ENCODE measurements at places on chromosomes 1 and 21. TPM values are rescaled to one million over a fixed set of nuclear protein-coding genes. Genes with fewer than 3 reads are reported as not detected.

- DNase-seq, result no peak
Observed at GRCh38 chr21:44566403-44566802, 7.1 kb upstream of the KRTAP10-4 start.

DNA sequence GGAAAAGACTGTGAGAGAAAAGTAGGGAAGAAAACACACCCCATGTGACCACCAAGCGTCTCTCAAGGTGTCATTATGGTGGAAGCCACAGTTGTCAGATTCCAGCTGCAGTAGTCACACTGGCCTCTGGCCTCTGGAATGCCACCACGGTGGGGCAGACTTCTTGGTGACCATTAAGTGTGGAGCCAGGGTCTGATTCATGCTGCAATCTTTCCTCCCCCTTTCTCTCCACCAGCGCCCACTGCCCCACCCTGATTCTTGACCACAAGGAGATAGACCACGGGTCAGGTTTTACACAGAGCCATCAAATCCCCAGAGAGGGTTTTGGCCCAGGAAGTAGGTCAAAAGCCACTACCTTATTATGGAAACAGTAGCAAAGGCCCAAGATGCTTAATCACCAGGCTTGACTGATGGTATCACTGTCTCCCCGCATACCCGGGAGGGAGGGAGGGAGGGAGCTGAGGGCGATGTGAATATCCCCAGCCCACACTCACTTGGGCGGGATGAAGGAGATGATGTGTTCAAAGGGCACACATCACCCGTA is 52.7 kb upstream of the GRHL3 start:
- no peak for DNase-seq

- DNase-seq, result no peak
Observed at GRCh38 chr1:234979296-234980279, 149.0 kb downstream of the TOMM20 start.

ZMYND12 gene
- total RNA-seq, result 0.63 TPM

KIAA0040 gene
- 18.6 TPM for total RNA-seq

C1orf21 gene
- 28.1 TPM for total RNA-seq

- DNase-seq, result no peak
Observed at GRCh38 chr1:4309676-4310320, 344.6 kb upstream of the AJAP1 start.

DNA sequence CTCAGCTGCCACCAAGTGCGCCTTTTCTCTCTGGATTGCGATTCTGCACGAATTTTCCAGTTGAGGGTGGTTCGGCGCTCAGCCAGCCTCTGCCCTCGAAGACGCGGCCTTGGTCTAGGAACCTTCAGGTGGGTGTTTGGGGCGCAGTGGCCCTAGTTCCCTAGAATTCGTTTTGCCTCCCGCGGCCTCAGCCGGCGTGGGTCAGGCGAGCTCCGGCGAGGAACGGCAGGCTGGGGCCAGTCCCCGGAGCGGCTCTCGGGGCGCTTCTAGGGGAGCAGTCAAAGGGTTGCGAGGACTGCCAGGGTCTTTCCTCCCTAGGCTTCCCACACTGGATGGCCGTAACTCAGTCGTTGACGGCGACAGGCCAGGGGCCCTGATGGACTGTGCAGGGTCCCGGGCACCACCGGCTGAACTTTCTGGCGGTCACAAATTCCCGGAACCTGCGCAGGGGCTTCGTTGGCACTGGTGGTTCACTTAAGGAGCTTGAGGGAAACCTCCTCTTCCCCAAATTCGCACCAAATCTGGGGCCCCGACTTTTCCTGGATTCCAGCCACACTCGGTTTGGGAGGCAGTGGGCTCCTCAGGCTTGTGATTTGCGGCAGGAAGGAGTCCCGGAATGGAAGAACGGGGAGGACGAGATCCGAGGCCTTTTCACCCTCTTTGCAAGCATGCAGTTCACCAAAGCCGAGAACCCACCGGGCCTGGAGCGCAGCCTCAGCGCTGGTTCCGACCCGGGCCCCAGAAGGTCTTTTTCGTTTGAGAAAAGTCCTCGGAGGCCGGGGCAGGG is 1.2 kb downstream of the DMBX1 start:
- DNase-seq, result no peak

SPATA17 gene
- total RNA-seq, result 0.58 TPM

DNA sequence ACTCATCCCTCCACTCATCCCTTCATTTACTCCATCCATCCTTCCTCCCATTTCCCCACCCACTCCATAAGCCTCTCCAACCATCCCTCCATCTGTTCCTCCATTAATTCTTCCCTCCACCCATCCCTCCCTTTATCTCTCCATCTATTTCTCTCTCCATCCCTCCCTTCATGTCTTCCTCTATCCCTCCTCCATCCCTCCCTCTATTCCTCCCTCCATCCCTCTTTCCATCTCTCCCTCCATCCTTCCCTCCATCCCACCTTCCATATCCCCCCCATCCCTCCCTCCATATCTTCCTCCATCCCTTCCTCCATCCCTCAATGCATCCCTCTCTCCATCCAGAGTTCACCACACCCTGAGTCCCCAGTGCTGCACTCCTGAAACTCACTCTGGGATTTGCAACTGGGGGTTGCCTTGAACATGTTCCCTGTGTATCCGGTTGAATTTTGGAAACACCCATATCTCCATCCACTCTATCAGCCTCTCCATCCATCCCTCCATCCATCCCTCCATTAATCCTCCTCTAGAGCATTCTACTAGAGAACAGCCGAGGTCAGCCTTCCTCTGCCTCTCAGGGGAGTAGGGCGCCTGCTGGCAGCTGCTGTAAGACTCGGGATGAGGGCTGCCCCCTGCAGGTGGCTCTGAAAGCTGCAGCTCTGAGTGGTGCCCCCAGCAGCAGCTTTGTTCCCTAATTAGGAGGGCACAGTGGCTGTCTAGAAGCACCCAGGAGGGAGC is 39.4 kb downstream of the ABCG1 start:
- DNase-seq, result peak; percentile 12

DNA sequence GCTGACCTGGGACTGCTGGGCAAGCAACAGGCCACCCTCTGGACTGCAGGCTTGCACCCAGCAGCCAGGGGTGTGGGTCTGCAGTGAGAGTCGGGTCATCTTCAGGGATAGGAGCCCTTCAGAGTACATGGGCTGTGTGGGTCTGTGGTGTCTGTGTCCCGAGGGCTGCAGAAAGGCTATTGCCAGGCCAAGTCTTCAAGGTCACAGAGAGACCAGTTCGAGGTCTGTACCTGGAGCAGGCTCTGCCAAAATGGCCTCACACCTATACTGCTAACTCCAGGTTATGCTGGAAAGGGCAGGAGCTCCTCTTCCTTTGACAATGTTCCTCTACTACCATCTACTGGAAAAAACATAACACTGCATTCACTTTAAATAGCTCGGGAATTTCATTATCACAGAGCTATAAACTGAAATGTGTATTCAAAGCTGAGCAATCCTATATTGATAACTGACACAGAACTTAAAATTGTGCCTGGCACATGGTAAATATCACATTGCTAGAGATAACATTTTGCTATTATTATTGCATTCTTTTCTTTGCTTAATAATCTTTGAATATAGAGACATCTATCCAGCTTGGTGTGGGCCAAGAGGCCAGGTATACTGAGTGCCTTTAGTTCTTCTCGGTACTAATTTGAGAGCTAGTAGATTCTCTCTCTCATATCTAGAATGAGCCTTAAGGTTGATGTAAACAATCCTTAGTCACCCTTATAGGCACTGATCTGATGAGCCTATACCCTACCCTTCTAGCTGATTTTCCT is 6.9 kb upstream of the DNAH14 start:
- no peak for DNase-seq

- no peak for DNase-seq
Observed at GRCh38 chr1:168786476-168787330, 57.7 kb upstream of the DPT start.

DNA sequence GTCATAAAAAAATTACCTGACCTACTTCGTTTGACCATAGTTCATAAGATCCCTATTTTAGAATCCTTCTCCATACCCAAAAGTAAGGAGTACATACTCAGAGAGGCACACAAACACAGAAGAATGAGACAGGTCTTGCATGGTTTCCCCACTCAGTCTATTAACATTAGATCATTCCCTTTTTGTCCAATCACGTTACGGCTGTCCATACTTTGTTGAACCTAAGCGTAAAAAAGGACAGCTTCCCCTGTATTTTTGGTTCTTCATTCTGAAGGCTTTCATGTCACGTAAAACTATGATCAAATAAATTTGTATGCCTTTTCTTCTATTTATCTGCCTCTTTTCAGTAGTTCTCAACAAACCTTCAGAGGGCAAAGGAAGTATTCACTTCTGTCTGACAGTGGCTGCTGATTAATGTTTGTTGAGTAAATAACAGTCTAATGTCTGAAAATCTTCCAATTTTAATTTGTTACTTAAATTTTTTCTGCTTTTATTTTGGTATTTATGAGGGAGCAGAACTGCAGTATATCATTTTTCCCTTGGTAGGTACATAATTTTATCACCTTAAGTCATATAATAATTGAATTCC is 16.4 kb downstream of the PKN2 start:
- no peak for DNase-seq

PTPN14 gene
- total RNA-seq, result 77.6 TPM

DNA sequence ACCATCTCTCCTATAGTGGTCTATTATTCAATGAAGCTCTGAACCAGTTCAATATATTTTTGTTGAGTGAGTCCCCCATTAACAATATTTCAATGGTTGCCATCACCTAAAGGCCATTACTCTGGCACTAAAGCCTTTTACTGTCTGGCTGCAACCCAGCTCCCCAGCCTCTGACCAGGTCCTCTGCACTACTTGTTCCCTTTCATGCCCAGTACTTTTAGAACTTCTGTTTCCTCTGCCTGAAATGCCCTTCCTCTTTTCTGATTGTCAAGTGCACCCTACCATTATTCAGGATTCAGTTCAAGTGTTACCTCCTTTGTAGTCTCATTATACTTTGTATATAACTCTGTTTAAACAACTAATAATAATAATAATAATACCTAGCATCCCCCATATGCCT is 30.4 kb upstream of the ZFYVE9 start:
- DNase-seq, result no peak

- DNase-seq, result no peak
Observed at GRCh38 chr1:21956720-21957552, 19.8 kb upstream of the HSPG2 start.

GRCh38 chr1:214331180-214331579 is 50.2 kb downstream of the SMYD2 start:
- DNase-seq, result no peak

DNA sequence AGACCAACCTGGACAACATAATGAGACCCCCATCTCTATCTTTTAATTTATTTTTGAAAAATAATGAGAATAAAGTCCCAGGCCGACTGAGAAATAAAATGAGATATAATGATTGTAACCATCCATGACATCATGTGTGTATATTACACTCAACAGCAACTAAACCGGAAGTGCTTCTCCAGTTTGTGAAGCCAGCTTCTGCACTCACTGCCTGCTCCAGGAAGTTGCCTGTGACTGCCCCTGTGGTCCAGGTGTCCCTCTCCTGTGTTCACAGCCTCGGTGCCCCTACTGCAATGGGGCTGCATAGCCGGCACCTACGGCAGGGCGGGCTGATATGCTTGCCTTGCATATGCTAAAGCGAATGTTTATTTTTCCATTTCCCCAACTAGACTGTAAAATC is 68.3 kb downstream of the SSBP3 start:
- no peak for DNase-seq

Measured in glomerular endothelial cell (primary cell).